ENCODE measurements at places on chromosomes 1 and 21.

DNA sequence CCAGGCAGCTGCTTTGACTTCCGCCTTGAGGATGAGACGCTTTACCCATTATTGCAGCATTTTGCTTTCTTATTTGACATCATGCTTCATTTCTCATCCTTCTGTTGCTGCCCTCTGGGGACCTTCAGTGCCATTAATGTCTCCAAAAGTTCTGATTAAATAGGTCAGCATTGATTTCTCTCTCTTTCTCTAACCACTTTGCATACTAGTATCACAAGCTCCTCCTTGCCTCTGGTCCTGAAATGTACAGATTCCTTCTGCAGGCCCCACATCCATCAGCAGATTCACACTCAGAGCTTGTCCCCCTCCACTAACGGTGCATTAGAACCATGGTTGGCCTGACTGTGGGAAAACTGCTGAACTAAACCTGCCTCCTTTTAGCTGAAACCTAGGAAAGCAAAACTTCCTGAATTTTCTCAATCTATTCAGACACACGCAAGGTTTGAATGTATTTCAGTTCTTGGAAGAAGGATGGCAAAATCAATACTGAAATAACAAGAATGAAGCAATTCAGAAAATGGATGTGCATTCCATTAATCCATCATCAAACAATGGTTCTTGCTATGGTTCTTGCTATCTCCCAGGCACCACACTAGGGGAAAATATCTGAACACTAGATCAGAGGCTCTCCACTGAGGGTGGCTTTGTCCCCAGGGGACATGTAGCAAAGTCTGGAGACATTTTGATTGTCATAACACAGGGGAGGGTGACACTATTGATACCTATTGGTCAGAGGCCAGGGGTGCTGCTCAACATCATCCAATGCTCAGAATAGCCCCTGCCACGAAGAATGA is 154.5 kb downstream of the PCP4 start:
- no peak for DNase-seq

GRCh38 chr1:55143684-55144083 is 71.5 kb downstream of the USP24 start:
- no peak for DNase-seq

GRCh38 chr1:205259324-205259832 is 31.6 kb downstream of the TMCC2 start:
- DNase-seq = no peak

DNA sequence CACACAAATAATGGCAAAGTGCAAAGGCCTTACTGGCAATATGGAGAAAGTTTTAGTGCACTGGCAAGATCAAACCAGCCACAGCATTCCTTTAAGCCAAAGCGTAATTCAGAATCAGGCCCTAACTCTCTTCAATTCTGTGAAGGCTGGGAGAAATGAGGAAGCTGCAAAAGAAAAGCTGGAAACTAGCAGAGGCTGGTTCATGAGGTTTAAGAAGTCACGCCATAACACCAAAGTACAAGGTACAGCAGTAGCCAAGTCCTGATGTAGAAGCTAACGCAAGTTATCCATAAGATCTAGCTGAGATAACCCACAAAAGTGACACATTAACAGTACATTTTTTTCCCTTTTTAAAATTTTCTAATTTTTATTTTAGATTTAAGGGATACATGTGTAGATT is 57.1 kb downstream of the SLC27A3 start:
- no peak for DNase-seq

GRCh38 chr1:237050915-237051314 is 8.9 kb downstream of the RYR2 start:
- DNase-seq = no peak

- DNase-seq = no peak
Observed at GRCh38 chr1:244325056-244325758, 126.5 kb downstream of the ADSS2 start.

- DNase-seq = no peak
Observed at GRCh38 chr21:36463991-36464390, 15.9 kb downstream of the CLDN14 start.

DNA sequence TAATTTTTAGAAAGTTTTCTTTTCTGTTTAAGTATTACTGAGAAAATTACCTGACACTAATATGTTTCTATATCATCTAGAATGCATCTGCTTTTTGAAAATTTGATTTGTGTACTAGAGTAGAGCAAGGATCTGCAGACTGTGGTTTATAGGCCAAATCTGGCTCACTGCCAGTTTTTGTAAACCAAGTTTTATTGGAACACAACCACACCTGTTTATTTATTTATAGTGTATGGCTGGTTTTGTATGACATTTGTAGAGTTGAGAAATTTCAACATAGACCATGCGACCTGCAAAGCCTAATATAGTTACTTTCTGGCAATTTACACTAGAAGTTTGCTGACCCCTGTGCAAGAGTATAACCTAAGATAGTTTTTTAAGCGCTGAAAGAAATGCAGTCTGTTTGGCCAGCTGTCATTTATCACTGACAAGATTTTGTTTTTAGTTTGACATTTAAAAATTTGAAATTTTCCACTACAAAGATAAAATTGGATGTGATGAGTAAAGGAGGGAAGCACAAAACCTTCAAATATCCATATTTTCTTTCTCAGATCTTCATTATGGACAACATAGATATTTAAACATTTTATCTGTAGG is 36.1 kb upstream of the CACYBP start:
- DNase-seq = no peak

DNA sequence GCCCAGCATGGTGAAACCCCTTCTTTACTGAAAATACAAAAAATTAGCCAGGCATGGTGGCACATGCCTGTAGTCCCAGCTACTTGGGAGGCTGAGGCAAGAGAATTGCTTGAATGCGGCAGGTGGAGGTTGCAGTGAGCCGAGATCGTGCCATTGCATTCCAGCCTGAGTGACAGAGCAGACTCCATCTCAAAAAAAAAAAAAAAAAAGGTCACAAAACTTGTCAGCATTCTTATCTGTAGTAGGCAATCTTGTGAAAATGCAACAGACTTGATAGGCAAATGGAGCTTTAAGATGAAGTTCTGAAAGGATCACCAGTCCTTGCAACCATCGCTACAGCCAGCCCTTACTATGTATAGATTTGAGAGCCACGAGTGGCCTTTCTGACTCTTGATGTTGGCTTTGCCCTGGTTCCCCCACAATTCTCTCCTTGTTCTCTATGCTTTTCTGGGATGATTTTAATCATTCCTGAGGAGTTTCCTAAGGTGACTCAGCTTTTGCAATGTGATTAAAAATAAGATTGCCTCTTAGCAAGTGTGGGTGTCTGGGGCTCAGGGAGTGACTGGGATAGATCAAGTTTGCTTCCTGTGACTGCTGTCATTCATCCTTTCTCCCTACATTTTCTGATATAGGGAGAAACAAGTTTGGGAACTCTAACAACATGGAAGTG is 7.1 kb upstream of the MAP1LC3C start:
- DNase-seq = no peak

DNA sequence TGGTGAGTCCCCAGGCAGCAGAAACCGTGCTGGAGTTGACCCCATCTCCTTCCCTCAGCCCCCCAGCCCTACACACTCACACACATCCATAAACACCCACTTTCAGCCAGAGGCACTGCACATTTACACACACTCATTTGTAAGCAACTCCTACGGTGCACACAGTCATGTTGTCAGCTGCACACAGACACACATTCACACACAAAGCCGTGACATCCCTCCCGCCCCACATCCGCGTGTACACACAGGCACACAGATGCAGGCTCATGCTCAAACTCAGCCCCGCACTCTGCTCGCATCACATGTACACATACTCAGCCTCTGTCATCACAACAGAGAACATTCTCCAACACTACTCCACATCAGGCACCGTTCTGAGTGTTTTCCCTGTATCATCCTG is 47.6 kb downstream of the LACTBL1 start:
- no peak for DNase-seq

- no peak for DNase-seq
Observed at GRCh38 chr1:240086726-240087125, 5.0 kb upstream of the FMN2 start.

All from GM13976 (cell line).